ENCODE measurements at places on chromosomes 6 and 20.

- DNase-seq, result no peak
Measured at GRCh38 chr6:13427801-13428582, 59.4 kb downstream of the GFOD1 start.

GRCh38 chr6:109821428-109821827 is 130.3 kb downstream of the FIG4 start:
- DNase-seq, result no peak

DNA sequence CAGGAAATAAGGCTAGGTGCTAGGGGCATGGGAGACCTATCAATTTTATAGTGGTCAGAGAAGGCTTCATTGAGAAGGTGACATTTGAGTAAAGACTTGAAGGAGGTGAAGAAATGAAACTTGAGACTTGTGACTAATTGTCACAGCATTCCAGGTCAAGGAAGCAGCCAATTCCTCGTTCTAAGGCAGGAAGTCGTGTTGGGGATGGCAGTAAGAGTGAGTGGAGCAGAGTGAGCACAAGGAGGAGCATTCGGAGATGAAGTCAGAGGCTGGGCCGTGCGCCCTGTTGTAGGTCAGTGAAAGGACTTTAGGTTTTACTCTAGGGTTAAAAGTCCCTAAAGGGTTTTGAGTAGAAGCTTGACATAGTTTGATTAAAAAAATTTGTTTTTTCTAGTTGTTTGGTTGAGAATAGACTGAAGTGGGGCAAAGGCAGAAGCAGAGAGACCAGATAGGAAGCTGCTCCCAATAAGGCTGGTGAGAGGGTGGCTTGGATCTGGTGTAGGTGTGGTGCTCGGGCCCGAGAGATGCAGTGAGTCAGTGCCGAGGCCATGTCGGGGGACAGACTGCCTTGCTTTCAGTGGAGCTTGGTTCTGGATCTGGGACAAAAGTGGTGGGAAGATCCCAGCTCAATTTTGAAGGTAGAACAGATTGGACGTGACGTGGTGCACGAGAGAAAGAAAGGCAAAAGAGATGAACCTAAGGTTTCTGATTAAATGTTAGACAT is 2.6 kb upstream of the RSPH3 start:
- no peak for DNase-seq

DNA sequence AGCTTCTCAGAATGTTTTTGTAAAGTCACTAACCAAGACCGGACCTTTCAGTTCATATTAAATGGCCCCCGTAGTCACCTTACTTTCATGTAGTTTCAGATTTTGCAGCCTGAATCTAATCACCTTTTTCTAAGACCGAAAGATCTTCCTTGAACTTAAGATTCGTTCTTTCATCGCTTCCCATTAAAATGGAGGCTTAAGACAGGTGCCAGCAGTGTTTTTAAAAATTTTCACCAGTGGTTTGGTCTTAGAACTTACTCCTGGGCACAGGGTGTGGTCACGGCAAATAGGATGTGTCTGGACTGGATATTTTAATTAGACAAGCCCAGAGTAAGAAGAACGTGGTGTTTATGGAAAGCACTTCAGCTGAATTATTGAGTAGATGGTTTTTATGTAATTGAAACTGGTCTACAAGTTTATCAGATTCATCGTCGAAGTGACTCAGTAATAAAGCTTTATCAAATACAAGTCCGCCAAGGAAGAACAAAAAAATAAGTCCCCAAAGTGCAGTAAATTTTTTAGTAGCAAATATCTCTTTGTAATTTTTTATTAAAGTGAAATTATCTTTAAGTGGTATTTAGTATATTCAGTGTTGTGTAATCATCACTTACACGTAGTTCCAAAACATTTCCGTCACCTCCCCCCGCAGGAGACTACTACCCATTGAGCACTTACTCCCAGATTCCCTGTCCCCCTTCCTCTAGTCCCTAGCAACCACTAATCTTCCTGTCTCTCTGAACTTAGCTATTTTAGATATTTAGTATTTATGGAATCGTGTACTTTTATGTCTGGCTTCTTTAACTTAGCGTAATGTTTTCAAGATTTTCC is 868 bp downstream of the SRSF3 start:
- no peak for DNase-seq
